NCI-H524 treated with DMSO at 0.1 percent for 48 hours (cell line): ENCODE measurements at places on chromosomes 1 and 21.

DNA sequence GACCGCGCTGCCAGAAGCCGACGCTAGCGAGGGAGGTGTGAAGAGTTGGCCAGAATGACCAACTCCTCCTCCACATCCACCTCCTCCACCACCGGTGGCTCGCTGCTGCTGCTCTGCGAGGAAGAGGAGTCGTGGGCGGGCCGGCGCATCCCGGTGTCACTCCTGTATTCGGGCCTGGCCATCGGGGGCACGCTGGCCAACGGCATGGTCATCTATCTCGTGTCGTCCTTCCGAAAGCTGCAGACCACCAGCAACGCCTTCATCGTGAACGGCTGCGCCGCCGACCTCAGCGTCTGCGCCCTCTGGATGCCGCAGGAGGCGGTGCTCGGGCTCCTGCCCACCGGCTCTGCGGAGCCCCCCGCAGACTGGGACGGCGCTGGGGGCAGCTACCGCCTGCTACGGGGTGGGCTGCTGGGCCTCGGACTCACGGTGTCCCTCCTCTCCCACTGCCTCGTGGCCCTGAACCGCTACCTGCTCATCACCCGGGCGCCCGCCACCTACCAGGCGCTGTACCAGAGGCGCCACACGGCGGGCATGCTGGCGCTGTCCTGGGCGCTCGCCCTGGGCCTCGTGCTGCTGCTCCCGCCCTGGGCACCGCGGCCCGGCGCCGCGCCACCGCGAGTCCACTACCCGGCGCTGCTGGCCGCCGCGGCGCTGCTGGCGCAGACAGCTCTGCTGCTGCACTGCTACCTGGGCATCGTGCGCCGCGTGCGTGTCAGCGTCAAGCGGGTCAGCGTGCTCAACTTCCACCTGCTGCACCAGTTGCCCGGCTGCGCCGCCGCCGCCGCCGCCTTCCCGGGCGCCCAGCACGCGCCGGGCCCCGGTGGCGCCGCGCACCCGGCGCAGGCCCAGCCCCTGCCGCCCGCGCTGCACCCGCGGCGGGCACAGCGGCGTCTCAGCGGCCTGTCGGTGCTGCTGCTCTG, 1.2 kb downstream of the GPR88 start:
- no peak for DNase-seq

GRCh38 chr1:98991127-98992012, 13.3 kb downstream of the PLPPR5 start:
- no peak for DNase-seq

DNA sequence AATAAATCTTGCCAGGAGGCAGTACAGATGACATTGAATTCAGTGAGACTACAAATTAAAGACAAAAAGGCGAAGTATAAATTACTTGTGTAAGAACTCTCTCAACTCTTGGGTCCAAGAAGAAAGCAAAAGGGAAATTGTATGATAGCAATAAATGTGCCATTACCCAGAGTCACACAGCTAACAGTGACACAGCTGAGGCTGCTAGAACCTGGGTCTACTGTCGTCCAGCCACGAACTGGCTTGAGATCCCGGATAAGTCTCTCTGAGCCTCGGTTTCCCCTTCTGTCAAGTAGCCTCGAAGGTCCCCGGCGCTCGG, 362 bp upstream of the ROR1 start:
- DNase-seq, result no peak

DNA sequence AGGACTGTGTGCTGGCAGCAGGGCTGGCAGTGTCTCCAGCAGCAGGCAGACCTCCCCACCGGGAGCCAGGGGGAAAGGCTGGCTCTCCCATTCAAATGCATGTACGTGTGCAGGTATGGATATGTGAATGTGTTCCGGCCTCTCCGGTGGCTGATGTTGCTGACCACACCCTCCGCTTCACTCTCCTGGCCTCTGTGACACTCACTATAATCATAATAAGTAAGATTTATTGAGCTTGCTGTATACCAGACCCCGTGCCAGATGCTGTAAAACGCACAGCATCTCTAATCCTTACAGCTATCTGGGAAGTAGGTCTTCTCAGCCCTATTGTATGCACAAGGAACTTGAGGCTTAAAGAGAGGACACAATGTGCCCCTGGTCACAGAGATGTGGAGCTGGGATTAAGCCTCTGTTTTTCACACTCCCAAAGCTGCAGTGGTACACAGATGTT, 20.5 kb upstream of the ARTN start:
- no peak for DNase-seq

DNA sequence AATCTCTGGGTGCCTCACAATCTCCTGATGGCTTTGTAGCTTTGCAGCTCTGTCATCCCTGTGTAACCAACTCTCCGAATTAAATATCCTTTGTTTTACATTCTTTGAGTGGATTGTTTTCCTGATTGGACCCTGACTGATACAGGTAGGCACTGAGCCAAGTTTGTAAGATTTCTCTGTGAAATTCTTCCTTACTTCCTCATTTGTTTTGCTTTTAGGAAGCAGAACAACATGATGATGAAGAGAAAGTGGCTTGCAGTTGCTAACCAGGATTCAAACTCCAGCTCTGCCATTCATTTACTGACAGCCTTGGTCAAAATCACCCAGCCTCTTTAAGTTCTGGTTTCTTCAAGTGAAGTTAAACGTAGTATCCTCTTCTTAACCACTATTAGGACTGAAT, 452.3 kb downstream of the OMA1 start:
- no peak for DNase-seq

GRCh38 chr1:213724640-213725536, 262.9 kb upstream of the PROX1 start:
- DNase-seq, result no peak

DNA sequence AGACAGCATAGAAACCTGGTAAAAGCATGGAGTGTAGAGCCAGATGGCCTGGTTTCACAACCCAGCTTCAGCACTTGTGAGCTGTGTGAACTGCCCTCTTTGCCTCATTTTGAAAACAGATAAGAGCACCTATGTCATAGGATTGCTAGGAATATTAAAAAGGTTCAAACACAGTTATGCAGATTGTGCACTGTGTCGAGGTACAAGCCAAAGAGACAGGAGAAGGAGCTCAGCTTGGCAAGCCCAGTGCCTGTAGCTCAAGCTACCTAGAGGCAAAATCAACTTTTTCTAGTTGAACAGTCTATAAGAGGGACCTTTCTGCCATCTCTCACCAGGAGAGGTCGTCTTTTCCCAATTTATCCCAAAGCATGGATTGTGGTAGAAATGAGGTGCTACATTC, 5.0 kb downstream of the CHODL start:
- peak; percentile 76 for DNase-seq

DNA sequence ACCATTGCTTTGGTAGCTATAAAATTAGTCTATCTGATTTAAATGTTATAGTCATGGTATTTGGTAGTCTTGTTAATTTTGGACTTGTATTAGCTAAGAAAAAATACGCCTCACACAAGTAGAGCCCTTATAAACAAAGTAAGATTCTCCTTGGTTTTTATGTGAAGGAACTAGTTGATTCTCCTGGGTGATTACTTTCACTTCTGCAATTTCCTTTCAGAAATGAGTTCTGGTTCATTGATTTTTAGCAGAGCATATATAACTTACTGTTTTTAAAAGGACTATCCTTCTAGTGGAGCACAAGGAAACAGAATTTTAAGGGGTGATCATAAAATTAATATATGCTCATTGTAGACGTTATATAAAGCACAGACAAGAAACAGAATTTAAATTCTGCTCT, 120.1 kb downstream of the BACH1 start:
- no peak for DNase-seq

- no peak for DNase-seq
Measured at GRCh38 chr21:46552865-46553379, 52.0 kb downstream of the S100B start.

- DNase-seq, result no peak
Measured at GRCh38 chr1:211975152-211975941, 60.0 kb downstream of the INTS7 start.

GRCh38 chr1:119958223-119958622, 61.9 kb upstream of the ADAM30 start:
- DNase-seq, result no peak

- no peak for DNase-seq
Measured at GRCh38 chr1:44609412-44609767, 64.9 kb downstream of the TMEM53 start.

- no peak for DNase-seq
Measured at GRCh38 chr1:116699605-116700004, 32.1 kb upstream of the IGSF3 start.

DNA sequence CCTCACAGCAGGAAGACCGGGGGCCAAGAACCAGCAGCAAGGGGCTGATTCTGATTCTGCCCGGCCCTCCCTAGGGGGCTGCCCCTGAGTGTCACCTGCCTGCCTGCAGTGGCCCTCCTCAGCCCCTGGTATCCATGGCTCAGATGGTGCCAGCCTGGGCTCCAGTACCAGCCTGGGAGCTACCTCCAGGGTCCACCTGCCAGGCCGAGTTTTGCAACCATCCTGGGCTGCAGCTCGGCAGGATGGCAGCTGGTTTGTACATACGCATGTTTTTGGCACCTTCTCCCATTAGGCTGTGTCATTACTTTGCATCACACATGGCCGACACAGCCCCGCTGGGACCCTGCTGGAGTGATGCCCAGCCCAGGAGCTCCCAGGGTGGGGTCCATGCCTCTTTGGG, 93.3 kb upstream of the WNT4 start:
- no peak for DNase-seq

- DNase-seq, result no peak
Measured at GRCh38 chr1:230743899-230744298, 3.3 kb upstream of the CAPN9 start.

DNA sequence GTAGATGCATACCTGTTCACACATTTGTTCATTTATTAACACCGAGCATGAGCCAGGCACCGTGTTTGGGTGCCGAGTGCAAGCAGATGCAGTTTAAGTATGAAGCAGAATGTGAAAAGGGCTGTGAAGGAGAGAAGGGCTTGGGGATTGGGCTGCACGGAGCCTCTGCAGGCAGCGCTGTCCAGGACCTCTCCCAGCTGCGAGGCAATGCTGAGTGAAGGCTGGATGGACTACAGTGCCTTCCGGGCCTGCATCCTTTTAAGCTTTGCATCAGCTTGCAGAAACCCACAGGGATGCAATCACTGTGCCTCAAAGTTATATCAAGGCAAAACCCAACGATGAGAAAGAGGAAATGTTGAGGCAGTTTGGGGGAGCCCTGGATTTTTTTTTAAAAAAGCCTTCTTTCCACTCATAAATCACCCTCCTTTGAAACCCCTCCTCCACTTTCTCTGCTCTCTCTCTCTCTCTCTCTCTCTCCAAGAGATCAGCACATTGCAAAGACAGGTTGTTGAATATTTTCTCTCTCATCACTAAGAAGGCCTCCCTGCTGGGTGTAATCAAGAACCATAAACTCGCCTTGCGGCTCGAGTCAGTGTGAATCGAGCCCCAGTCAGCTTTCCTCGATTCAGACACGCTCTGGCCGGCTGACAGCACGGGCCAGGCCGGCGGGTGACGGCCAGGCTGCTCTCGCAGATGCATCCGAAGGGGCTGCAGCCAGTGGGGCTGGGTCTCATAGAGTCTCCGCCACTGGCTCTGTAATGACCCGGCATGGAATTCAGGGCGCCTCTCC, 89.2 kb upstream of the POU3F1 start:
- DNase-seq, result no peak

GRCh38 chr1:110495926-110496600, 22.9 kb downstream of the KCNA10 start:
- peak; percentile 31 for DNase-seq

DNA sequence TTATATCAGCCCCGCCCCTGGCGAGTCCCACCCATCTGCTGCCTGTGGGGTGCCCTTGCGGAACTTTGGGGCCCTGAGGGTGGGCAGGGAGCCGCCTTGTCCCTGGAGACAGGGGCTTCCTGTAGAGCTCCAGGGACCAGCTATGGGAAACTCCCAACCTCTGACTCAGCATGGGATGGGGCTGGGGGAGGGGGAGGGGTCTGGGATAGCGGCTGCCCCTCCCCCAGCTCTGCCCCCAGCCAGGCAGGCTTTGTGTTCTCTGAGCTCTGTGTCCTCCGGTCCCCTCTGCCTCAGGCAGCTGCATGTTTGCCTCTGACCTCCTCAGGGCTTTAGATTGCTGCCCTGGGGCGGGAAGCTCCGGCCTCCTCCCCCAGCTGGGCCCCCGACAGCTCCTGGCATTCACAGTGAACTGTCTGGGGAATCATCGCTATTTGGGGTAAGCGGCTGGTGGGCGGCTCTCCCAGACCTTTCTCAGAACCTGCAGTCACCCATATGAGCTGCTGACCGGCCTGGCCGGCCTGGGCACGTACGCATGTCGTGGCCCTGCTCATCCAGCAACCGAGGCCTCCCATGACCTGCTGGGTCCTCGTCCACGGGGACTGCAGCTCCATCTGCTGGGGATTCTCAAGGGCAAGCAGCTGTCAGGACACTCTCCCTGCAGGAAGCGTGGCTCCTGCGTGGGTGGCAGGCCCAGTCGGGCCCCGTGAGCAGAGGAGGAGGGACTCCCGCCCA, 17.1 kb downstream of the ARHGEF16 start:
- no peak for DNase-seq

GRCh38 chr1:221915764-221916163, 173.9 kb upstream of the DUSP10 start:
- no peak for DNase-seq

DNA sequence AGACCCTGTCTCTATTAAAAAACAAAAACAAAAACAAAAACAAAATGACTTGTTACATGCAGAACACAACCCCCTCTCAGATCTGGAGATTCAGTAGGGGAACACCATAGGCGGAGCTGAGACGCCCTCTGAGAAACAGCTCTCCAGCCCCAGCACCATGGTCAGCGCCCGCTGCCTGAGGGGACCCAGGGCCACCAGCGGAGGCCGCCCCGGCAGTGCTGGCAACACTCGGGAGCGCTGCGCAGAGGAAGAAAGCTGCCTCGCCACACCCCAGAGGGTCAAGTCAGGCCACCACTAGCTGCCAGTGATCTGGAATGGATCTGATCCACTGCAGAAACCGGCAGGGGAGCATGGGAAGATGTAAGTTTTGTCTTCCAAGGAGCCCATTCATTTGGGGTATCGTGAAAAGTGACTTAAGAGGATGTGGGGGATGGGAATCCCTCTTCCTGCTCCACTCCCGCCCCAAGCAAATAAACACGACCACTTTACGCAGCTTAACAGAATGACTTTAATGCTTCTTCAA, 3.1 kb downstream of the ACTA1 start:
- DNase-seq, result no peak

GRCh38 chr21:43194303-43195120, 25.7 kb downstream of the CRYAA start:
- DNase-seq, result no peak

GRCh38 chr1:68958958-68959357, 462.1 kb upstream of the DEPDC1 start:
- no peak for DNase-seq

DNA sequence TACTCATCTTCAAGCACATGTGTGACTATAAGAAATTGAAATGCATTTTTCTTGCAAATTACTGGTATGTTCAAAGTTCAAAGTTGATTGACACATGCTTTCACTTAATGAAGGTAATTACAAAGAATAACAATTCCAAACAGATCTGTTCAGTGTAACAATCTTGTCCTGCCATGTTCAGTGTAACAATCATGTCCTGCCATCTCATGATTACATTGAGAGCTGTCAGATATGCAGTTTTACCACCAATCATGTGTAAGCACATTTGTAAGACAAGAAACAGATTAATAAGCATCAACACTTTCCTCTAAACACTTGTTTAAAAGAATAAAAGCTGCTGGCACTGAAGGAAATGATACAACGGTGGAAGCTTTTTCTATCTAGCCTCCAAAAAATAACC, 80.3 kb upstream of the ZNF281 start:
- DNase-seq, result no peak
